Keratinocyte (primary cell): ENCODE measurements at places on chromosomes 13 and 19. TPM values are rescaled to one million over a fixed set of nuclear protein-coding genes. Genes with fewer than 3 reads are reported as not detected.

DNA sequence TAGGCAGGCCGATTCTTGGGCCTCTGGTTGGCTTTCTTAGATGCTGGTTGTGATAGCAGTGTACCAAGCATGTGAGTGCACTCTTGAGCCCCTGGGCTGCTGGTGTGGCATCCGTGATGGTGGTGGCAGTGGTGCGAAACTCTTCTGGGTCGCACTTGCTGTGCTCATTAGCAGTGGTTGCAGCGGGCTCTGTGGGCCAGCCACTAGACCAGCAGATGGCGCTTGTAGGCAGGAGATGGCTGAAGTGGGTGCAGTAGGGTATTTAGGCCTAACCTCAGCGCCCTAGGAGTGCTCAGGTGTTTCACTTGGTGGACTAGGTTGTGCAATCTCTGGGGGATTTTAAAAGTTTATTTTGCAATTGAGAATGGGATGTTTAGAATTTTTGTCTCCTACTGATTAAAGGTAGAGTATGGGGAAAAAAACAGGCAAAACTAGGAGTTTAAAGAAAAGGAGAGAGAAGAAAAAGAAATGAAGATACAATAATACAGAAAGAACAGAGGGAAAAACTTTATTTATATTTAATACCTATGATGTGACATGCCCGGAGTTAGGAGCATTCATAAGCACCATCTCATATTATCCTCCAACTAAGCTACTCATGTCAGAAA lies 4.3 kb upstream of the ZNF17 start:
- peak; percentile 26 for DNase-seq
- no peaks in the 10 kb centered on the region for H3K27me3 ChIP-seq
- no peak overlapping the region for H3K27ac ChIP-seq
- H3K36me3 ChIP-seq, result no peaks in the 10 kb centered on the region
- H3K4me1 ChIP-seq, result peaks cover 4% of the 10 kb centered on the region
- H3K4me3 ChIP-seq, result no peak overlapping the region

- H3K27me3 ChIP-seq, result no peaks in the 10 kb centered on the region
- peak; percentile 76 for DNase-seq
- peak overlapping the region; percentile 27 for H3K4me3 ChIP-seq
- peaks cover 17% of the 10 kb centered on the region for H3K36me3 ChIP-seq
- H3K4me1 ChIP-seq, result peaks cover 27% of the 10 kb centered on the region
- H3K27ac ChIP-seq, result peak overlapping the region; percentile 78
Observed at GRCh38 chr13:33125821-33126570, 109.8 kb downstream of the KL start.

DNA sequence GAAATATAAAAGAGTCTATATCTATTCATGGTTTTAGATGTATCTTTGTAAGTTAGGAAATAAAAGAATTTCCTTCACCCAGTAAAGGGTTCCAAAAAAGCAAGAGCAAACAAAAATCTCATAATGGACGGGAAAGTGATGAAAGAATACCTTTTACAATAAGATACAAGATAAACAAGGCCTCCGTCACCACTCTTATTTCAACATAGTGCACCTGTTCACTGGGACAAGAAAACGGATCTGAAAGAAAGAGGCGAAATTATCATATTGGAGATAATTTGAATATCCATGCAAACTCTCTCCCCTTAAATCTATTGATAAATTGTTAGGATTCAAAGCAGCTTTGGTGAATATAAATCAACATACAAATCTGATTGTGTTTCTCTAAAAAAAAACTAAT lies 877 bp upstream of the NLRP11 start:
- DNase-seq, result no peak
- H3K4me1 ChIP-seq, result no peaks in the 10 kb centered on the region
- no peaks in the 10 kb centered on the region for H3K36me3 ChIP-seq
- H3K4me3 ChIP-seq, result no peak overlapping the region
- H3K27ac ChIP-seq, result no peak overlapping the region

DNA sequence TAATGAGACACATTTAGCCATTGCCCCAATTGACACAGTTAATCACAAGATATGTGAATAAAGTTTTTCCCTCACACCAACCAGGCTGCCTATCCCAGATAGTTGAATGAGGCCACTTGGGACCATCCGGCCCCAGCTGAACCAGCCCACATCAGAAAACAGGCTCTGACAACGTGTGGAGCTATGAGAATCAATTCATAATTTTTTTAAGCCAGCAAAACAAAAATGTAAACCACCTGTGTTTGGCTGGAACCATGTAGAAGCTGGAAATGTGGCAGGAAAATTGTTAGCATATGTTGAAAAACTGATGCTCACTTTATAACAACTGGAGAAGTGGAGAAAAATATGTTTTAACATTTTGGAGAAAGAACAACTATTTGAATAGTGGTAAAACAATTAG lies 1161.3 kb downstream of the SLITRK1 start:
- no peak for DNase-seq
- no peaks in the 10 kb centered on the region for H3K27me3 ChIP-seq
- H3K36me3 ChIP-seq, result no peaks in the 10 kb centered on the region
- H3K4me1 ChIP-seq, result no peaks in the 10 kb centered on the region
- H3K27ac ChIP-seq, result no peak overlapping the region

DNA sequence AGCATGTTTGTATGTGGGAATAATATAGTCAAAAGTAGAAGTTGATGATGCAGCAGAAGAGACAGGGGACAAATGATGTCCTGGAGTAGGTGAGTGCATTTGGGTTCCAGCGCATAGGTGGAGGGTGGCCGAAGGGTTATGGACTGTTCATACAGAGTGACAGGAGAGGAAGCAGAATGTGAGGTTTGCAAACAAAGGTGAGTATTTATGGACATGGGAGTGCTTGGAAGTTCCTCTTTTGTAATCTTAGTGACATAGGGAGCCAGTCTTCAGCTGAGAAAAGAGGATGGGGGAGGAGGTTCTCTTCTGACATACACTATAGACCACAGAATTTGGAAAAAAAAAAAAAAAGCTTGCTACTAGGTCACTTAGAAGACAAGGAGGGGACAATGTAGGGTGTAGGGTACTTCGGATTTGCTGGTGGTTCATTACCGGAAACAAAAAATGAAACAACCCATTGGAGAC lies 331.6 kb downstream of the DLEU7 start:
- H3K4me3 ChIP-seq, result no peak overlapping the region
- no peaks in the 10 kb centered on the region for H3K27me3 ChIP-seq
- no peaks in the 10 kb centered on the region for H3K4me1 ChIP-seq

DNA sequence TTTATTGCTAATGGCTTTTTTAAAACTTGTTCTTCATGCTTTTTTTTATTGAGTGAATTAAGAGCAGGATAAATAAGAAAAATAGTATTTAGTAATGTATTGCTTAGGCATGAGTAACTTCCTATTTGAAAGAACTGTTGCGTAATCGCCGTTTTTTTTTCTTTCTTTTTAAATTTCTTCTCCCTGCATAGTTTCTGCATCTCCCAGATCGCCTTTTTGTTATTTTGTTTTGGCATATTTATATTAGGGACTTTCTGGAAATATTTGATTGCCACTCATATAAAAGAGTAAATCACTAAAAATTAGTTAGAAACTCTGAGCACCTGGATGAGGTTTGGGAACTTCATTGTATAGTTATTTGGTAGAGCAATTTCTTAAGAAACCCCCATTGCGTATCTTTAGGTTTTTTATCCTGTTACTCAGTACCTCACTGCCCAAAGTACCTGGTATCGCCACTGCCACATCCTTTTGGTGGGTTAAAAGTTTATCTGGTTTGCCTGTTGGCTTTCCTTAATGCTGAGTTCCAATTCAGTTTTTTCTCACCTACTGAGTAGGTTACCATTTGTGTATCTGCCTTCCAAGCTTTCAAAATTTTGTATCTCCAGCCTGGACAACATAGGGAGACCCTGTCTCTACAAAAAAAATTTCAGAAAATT lies 36.2 kb upstream of the LPAR6 start:
- no peaks in the 10 kb centered on the region for H3K27me3 ChIP-seq
- peaks cover 24% of the 10 kb centered on the region for H3K4me1 ChIP-seq

GRCh38 chr13:114065926-114066774 lies 66.3 kb downstream of the RASA3 start:
- H3K27ac ChIP-seq, result peak overlapping the region; percentile 76
- H3K27me3 ChIP-seq, result no peaks in the 10 kb centered on the region
- H3K4me3 ChIP-seq, result no peak overlapping the region
- H3K36me3 ChIP-seq, result no peaks in the 10 kb centered on the region

GRCh38 chr19:41541990-41542584 lies 33.9 kb upstream of the CEACAM21 start:
- no peaks in the 10 kb centered on the region for H3K4me1 ChIP-seq
- no peak for DNase-seq
- no peak overlapping the region for H3K4me3 ChIP-seq

ADM5 gene
- polyA plus RNA-seq, result 0.73 to 0.76 TPM (median 0.73 TPM) in 3 replicates

STOML3 gene
- polyA plus RNA-seq, result 0.04 TPM in 1 of 3 replicates, not detected in the others

SULT2B1 gene
- polyA plus RNA-seq, result 6.0 to 10.2 TPM (median 8.9 TPM) in 3 replicates

GARIN5A gene
- polyA plus RNA-seq, result 0.37 to 0.83 TPM (median 0.64 TPM) in 3 replicates
